ENCODE measurements at places on chromosomes 1 and 21. TPM values are rescaled to one million over a fixed set of nuclear protein-coding genes. Genes with fewer than 3 reads are reported as not detected.

- DNase-seq = peak; percentile 9
Measured at GRCh38 chr1:1539310-1540089, 924 bp downstream of the TMEM240 start.

The LCE3D gene
- polyA plus RNA-seq = not detected

DNA sequence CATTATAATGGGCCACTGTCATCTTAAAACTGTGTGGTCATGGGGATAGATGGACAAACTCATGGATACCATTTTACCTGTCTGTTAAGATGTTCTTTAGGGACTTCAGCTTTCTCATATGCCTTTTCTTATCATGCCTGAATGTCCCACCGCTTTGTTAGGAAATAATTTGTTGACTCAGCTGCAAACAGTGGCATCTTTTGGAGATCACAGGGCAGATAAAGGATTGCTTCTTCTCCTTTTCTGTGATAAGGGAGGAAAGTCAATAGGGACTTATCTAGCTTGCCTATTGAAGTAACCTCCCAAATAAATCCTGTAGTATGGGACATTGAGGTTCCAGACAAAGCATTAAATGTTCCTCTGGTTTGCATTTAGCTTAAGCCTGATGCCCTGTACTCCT lies 79.8 kb upstream of the KIAA0040 start:
- DNase-seq = no peak

The KCNE2 gene
- 0.47 TPM for polyA plus RNA-seq

GRCh38 chr1:197178998-197179397 lies 32.5 kb upstream of the ASPM start:
- DNase-seq = no peak

- DNase-seq = no peak
Measured at GRCh38 chr1:117802531-117803257, 126.7 kb downstream of the GDAP2 start.

The AJAP1 gene
- polyA plus RNA-seq = 0.61 TPM

GRCh38 chr1:147505568-147505967 lies 35.7 kb upstream of the BCL9 start:
- no peak for DNase-seq

DNA sequence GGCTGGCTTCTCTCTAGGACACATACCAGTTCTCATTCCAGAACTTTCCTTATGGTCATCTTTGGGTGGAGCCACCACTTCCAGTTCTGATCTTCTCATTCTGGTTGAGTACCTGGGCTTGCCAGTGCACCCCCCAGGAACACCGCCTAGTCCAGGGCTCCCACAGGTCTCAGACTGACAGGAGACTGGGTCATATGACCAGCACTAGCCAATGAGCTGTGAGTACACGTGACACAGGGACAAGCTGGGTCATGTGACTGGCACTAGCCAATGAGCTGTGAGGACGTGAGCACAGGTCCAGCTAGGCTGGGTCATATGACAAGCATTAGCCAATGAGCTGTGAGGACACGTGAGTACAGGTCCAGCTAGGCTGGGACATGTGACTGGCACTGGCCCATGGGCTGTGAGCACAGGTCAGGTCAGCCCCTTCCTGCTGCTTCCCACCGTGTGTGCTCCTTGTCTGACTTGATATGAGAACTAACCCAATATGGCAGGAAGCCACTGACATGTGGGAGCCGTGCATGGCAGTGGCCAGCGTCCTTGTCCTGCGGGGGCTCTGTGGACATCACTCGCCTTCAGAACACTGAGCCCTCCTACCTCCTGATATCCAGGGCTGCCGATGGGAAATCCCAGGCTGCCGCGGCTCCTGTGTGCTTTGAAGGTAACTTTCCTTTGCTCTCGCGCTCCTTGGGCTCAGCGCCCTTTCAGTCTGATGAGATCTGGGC lies 22.7 kb downstream of the KRTAP10-1 start:
- DNase-seq = no peak

- no peak for DNase-seq
Measured at GRCh38 chr1:156073740-156074139, 8.5 kb downstream of the MEX3A start.

DNA sequence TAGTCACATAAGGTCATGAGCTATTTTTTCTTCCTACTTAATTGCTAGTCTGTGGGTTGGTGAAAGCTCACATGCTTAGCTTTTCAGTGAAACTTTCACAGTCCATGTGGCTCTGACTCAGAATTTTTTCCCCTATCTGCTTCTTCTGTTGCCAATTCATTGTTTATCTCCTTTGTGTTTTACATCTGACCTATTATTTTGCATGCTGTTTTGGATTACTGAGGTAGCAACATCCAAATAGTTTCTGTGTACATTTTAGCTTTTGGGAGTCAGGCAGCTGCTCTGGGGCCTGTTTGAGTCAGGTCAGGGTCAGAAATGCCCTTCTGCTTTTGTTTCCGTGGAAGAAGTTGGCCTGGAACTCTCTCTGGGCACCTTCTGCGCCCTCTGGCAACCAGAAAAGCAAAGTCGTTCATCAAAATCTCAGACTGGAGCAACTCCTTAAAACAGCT lies 40.0 kb downstream of the ROR1 start:
- DNase-seq = no peak

DNA sequence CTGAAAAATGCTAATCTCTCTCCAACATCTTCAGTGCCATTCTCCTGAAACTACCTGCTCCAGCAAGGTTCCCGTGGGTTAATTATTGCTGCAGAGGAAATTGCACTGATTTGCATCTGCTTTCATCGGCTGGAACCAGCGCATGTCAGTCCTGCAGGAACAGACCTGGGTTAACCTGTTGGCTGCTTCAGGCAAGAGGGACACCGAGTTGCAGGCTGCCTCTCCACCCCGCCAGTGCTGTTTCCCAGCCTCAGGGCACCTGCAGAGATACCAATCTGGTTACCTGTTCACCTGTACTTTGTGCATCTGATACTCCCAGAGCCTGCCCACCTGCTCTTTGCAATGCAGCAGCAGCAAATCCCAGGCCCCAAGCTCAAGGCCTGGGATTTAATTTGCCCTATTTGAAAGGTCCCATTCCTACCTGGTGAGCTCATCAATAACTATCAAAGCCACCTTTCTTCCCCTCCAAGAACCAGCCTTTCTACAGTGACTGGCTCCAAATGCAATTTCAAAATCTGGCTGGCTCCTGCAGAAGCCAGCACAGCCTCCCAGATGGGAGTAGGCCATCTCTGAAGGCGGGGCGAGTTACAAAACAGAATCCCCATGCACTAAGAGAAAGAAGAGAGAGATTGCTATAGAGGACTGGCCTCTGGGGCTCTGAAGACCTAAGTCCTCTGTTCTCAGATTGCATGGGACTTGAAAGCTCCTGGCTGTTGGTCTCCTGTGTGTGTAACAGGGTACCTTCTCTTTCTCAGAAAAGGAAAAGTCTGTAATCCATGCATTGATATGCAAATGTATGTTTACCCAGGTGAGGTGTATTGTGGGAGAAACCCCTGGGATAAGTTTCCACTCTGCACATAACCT lies 67.8 kb downstream of the TOMM20 start:
- DNase-seq = no peak

DNA sequence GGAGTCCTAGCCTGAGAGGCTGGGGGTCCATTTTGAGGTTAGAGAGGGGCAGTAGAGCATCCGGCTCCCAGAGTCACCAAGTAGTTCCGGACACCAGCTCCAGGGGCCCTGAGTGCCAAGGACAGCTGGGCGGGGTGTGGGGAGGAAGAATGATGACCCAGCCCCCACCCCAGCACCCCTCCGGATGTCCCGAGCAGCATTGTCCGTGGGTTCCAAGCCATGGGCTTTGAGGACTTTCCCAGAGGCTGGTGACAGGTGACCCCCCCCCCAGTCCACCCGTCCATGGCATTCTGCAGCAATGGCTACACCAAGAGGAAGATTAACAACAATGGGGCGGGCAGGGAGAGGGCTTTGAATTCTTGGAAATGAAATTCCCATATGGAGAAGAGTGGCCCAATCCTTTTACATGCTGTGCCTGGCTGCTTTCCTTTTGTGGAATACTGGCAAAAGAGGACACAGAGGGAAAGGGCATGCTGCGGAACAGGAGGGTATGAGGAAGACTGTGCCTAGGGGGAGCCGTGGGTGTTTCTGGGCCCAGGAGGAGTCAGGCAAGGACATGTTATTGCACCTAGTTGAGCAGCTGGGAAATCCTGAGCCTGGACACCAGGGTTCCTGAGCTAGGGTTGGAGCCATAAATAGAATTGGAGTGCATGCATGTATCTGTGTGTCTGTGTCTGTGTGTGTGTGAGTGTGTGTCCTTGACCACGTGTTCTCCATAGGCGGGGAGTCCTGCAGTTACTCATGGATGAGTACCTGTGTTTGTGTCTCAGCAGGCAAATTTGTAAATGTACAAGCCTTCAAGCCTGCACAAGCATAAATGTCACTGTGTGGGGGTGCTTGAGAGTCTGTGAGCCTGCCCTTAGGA lies 956 bp downstream of the ATP1A2 start:
- DNase-seq = no peak

DNA sequence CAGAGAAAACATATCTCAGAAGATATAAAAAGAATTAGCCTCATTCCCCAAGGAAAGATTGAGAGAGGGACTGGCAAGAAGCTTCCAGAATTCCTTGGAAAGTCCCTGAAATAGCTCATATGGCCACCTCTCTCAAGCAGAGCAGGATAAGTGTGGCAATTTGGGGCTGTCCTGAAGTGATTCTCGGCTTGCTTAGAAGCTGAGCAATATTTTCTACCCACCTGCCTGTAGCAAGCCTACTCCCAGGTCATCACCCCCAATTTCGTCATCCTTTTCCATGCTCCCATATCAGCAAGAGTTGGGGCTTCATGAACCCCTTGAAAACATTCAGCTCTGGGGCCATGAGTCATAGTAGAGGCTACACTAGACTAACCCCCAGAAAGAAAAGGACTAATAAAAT lies 131.5 kb downstream of the PLPP3 start:
- DNase-seq = no peak

The OR2L2 gene
- polyA plus RNA-seq = 0.06 TPM

DNA sequence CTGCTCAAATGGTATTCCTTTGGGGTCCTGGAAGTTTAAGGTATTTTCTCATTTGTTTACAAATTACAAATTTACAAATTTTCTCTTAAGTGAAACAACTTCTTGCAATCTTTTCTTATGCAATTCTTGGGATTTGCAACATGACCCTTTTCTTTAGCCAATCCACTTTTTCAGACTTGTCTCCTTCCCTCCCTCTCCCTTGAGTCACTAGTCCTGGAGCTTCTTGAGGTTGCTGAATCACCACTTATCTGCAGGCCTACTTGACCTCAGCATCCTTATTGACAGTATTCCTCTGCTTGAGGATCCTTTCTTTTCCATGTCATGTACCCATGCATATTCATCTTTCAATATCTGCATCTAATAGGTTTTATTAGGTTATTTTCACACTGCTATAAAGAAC lies 302.8 kb upstream of the ADAMTS5 start:
- no peak for DNase-seq

DNA sequence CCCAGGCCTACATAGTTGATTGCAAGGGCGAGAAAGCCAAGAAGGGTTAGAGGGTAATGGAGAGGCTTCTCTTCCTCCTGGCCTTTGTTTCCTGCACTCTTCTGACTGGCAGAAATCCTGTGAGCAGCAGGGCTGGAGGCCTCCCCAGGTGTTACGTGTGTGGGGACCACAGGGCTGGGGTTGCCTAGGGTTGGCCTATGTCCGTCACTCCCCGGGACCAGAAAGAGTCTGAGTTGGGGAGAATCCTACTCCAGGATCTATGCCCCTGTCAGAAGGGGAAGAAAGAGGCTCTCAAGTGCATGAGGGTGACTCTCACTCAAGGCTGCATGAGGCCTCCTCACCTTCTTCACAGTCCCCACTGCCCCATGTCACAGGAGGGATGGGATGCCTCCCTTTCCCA lies 38.5 kb downstream of the IGFN1 start:
- DNase-seq = no peak

The LCE1C gene
- not detected for polyA plus RNA-seq

DNA sequence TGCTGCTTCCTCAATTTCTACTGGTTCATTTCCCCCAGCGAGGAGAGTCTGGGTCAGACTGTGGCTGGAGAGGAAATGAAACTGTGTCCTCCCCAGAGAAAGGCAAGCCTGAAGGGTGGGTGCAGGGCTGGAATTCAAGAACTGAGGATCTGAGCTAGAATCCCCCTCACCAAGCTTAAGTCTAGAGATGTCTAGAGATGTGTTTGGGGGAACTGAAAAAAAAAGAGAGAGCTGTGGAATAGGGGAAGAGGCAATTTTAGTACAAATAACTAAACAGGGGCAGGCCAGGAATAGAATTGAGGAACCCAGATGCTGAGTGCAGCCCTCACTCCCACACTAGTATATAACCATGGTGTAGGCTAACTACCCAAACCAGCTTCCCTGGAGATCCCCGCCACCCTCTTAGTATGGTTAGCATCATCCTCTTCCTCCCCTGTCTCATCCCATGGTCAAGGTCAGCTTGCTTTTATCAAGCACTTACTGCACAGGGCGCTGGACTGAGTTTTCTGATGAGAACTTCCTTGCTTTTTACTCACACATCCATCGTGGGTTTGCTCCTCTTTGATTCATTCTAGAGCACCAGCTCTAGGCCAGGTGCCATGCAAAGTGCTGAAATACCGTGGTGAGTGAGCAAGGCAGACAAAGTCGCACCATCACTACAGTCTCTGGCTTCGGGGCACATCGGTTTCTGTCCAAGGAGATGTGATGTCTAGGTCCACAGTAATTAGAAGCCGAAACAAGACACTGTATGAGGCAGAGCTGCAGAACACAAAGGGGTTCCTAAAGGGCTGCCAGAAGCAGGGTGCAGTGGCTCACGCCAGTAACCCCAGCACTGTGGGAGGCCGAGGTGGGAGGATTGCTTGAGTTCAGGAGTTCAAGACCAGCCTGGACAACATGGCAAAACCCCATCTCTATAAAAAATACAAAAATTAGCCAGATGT lies 112.9 kb upstream of the IPO9 start:
- no peak for DNase-seq

The PPM1J gene
- polyA plus RNA-seq = 3.9 TPM

DNA sequence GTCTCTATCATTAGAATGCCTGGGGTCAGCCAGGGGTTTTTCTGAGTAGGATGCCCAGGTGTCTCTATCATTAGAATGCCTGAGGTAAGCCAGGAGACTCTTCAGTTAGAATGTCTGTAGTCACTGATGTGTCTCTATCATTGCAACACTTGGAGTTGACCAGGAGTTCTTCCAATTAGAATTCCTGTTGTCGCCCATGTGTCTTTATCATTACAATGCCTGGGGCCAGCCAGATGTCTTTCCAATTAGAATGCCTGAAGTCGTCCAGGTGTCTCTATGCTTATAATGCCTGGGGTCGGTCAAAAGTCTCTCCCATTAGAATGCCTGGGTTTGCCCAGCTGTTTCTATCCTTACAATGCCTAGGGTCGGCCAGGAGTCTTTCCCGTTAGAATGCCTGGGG lies 55.8 kb downstream of the RNF187 start:
- no peak for DNase-seq
